ENCODE measurements at places on chromosomes 7 and 10. TPM values are rescaled to one million over a fixed set of nuclear protein-coding genes. Genes with fewer than 3 reads are reported as not detected.

DNA sequence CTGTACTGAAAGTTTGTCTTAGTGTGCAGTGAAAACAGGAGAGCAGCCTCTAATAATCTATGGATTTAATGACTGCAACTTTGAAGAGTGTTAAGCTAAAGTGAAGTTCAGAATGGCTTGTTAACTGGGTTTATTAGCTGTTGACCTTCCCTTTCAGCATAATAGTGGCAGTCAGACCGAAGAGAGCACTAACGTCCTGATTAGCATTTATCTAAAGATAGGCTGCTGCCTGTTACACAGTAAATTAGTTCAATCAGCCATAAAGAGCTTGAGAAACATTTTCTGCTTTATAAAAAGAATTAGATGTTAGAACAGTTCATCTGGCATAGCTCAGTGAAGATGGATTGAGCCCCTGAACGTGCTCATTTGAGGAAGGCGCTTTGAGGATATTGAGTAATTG, 433.0 kb downstream of the AUTS2 start:
- H3K27ac ChIP-seq, result no peak overlapping the region
- no peak for DNase-seq
- H3K4me3 ChIP-seq, result no peak overlapping the region
- no peaks in the 10 kb centered on the region for H3K27me3 ChIP-seq
- no peaks in the 10 kb centered on the region for H3K36me3 ChIP-seq

The CACNA2D1 gene
- 9.8 TPM for total RNA-seq

The WEE2 gene
- total RNA-seq, result not detected

- H3K4me3 ChIP-seq, result no peak overlapping the region
- no peak for DNase-seq
- H3K27me3 ChIP-seq, result peaks cover 46% of the 10 kb centered on the region
- no peaks in the 10 kb centered on the region for H3K4me1 ChIP-seq
- H3K36me3 ChIP-seq, result no peaks in the 10 kb centered on the region
- H3K27ac ChIP-seq, result no peak overlapping the region
Measured at GRCh38 chr7:28433699-28434219, 21.4 kb downstream of the CREB5 start.

DNA sequence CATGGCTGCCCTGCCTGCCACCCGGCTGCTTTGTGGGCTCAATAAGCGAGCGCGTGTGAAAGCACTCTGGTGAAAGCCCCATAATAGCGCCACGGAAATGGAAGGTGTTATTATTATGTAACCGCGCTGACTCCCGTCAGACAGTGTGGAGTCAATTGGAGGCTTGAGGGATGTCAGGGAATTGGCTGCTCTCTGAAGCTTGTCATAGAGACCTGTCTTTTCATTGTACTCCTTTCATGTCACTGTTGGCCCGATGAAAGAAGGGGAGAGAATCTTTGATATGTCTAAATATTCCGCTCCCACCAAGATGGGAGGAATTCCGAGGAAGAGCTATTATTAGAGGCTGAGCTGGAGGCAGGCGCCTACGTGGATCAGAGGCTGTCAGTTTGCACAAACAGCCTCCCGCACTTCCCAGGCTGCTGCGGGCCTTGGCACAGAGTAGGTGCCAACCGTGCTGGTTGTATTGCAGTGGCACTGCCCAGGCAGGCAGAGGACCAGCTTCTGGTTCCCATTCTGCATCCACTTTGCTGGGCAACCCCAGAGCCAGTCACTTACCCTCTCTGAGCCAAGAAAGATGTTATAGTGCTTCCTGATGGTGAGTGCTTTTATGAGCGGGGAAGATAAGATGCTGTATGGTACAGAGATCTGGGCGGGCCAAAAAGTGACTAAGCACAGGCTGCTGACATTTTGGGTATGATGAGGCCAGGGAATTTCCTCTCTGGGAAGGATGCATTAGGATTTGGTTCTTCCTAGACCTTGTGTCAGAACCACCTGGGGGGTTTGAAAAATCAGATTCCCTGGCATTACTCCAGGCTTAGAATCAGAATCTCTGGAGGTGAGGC, 151.4 kb downstream of the RPS24 start:
- no peak overlapping the region for H3K4me3 ChIP-seq
- H3K27ac ChIP-seq, result no peak overlapping the region
- H3K36me3 ChIP-seq, result no peaks in the 10 kb centered on the region
- H3K4me1 ChIP-seq, result no peaks in the 10 kb centered on the region
- DNase-seq, result no peak

The HOXA7 gene
- not detected for total RNA-seq

DNA sequence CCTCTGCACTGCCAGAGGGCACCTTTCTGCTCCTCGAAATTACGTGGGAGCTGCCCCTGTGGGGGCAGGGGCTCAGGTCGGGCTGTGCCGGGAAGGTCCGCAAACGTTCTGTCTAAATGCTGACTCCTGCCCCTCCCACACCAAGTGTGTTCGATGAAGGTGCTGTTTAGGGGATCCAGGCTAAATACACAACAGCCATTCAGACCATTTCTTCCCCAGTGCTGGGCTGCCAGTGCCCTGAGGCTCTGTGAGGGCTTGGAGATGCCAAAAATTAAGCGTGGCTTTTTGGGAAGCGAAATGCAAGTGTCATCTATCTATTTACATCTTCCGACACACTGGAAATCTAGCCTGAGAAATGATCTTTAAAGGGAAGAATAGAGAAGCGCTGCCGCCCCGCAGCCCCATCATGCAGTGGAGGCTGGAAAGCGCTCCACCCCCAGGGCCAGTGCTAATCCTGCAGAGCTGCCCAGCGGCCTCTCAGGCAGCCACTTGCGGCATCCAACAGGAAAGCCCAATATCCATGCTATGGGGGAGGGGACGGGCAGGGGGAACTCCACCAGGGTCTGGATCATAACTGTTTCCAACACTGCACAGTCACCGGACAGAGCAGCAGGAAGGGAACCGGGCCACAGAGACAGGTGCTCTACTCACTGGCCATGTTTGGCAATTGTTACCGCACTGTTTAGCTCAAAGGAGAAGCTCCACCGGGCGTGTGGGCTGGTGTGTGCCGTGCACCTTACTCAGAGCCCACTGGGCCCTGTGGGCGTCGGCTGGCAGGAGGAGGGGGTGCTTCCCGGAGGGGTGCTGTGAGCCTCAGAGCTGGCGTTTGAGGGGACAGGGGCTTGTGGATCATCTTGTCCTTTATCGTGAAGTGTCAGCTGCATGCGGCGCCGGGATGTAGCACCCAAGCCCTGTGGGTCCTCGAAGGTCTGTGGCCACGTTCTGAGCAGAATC, 205.5 kb downstream of the DNAJB6 start:
- no peaks in the 10 kb centered on the region for H3K27me3 ChIP-seq
- no peak for DNase-seq
- no peaks in the 10 kb centered on the region for H3K4me1 ChIP-seq
- H3K36me3 ChIP-seq, result no peaks in the 10 kb centered on the region

The VSIR gene
- 34.9 TPM for total RNA-seq

DNA sequence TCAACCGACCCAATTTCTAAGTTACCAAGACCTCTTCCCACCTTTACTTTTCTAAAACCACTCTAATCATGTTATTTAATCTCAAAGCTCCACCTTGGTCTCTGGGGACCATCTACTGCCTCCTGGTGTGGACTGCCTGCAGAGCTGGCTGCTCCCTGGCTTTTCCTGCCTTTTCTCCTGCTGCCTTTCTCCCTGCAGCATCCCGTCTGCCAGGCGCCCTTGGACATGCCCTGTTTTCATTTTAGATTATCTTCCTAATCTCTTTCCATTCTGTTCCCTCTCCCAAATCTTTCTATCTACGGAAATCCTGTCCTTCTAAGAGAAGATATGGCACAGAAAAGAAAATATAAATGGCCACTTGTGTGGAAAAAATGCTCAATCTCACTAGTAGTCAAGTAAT, 23.1 kb downstream of the TCAF1 start:
- H3K27ac ChIP-seq, result no peak overlapping the region
- H3K27me3 ChIP-seq, result no peaks in the 10 kb centered on the region
- DNase-seq, result no peak
- H3K36me3 ChIP-seq, result no peaks in the 10 kb centered on the region

The SPDYE5 gene
- total RNA-seq, result not detected

The SLC26A3 gene
- total RNA-seq, result 0.36 TPM

DNA sequence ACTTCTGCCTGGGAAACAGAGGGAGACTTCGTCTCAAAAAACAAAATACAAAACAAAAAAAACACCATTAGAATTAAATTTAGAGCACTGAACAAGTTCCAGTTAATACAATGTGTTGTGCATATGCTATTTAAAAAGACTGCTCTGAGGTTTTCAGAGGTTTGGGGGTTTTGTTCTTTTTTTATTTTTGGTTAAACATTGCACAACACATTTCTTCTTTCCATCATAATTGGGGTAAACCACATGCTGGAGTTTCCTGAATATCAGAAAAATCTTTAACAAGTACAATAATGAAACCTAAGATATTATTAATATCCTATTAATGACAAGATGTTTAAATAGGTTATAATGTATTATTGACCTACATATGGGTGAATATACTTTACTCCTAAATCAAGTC, 26.3 kb downstream of the IGF2BP3 start:
- H3K27me3 ChIP-seq, result no peaks in the 10 kb centered on the region
- no peaks in the 10 kb centered on the region for H3K36me3 ChIP-seq
- no peak overlapping the region for H3K4me3 ChIP-seq
- peaks cover 3% of the 10 kb centered on the region for H3K4me1 ChIP-seq
- DNase-seq, result no peak
- no peak overlapping the region for H3K27ac ChIP-seq

DNA sequence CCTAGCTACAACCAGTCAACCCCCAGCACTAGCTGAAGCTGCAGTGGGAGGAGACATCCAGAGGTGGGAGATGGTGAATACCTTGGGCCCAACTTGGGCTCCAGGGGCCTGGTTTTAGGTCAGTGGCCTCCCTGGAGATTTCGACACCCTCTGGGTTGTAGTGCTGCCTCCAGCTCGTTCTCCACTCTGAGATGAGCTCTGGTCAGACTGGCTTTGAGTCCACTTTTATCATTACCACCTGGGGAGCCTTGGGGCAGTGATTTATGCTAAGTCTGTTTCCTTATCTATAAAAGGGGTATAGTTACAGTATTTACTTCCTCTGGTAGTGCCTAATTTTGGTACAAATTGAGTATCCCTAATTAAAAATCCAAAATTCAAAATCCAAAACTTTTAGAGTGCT, 22.8 kb downstream of the PPIA start:
- no peaks in the 10 kb centered on the region for H3K27me3 ChIP-seq
- H3K36me3 ChIP-seq, result no peaks in the 10 kb centered on the region
- no peak overlapping the region for H3K4me3 ChIP-seq
- no peak overlapping the region for H3K27ac ChIP-seq

DNA sequence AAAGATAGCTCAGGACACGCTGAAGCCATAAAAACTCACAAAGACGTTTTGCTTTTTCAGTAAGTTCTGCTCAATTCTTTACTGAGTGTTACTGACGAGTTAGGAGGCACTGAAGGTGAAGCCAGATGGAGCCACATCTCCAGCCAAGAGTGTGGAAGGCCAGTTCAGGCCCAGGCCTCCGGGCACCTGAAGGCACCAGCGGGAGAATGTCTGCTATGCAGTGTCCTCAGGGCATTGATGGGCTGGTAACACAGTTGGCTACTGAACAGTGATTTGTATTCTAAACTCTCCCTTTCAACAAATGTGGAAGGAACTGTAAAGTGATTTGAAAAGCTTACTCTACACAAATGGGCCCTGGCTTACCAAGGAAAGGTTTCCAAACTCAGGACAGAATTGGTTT, 64.8 kb upstream of the SVIL start:
- DNase-seq, result no peak
- no peaks in the 10 kb centered on the region for H3K36me3 ChIP-seq
- no peaks in the 10 kb centered on the region for H3K27me3 ChIP-seq
- no peak overlapping the region for H3K4me3 ChIP-seq

DNA sequence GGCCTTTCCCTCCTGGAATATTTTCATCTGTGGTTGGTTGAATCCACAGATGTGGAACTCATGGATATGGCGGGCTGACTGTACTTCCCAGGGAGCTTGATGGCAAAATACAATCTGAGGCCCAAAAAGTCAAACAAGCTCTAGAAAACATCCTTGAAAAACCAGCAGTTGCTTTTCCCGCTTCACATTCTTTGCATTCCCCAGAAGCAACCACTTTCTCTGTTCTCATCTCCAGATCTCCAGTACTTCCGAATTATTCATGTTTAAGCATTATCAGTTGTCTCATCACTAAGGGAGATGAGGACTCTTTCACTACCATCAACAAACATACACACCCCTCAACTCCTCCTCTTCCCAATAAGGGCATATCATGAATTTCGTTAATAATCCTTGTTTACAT, 55.3 kb downstream of the KIF5B start:
- no peaks in the 10 kb centered on the region for H3K27me3 ChIP-seq
- DNase-seq, result no peak
- no peaks in the 10 kb centered on the region for H3K36me3 ChIP-seq
- H3K4me1 ChIP-seq, result peaks cover 7% of the 10 kb centered on the region
- H3K27ac ChIP-seq, result no peak overlapping the region

The TMEM72 gene
- total RNA-seq, result not detected

- no peak overlapping the region for H3K27ac ChIP-seq
- no peaks in the 10 kb centered on the region for H3K36me3 ChIP-seq
- peaks cover 36% of the 10 kb centered on the region for H3K27me3 ChIP-seq
- no peaks in the 10 kb centered on the region for H3K4me1 ChIP-seq
- no peak overlapping the region for H3K4me3 ChIP-seq
- DNase-seq, result no peak
Measured at GRCh38 chr10:118594392-118595063, 920 bp downstream of the PRLHR start.

- no peak overlapping the region for H3K27ac ChIP-seq
- DNase-seq, result no peak
- no peaks in the 10 kb centered on the region for H3K27me3 ChIP-seq
- no peaks in the 10 kb centered on the region for H3K36me3 ChIP-seq
Measured at GRCh38 chr10:5589661-5590511, 65.1 kb downstream of the CALML3 start.

GRCh38 chr7:14698239-14698638, 204.3 kb downstream of the DGKB start:
- H3K4me3 ChIP-seq, result no peak overlapping the region
- H3K27ac ChIP-seq, result no peak overlapping the region
- no peaks in the 10 kb centered on the region for H3K4me1 ChIP-seq

DNA sequence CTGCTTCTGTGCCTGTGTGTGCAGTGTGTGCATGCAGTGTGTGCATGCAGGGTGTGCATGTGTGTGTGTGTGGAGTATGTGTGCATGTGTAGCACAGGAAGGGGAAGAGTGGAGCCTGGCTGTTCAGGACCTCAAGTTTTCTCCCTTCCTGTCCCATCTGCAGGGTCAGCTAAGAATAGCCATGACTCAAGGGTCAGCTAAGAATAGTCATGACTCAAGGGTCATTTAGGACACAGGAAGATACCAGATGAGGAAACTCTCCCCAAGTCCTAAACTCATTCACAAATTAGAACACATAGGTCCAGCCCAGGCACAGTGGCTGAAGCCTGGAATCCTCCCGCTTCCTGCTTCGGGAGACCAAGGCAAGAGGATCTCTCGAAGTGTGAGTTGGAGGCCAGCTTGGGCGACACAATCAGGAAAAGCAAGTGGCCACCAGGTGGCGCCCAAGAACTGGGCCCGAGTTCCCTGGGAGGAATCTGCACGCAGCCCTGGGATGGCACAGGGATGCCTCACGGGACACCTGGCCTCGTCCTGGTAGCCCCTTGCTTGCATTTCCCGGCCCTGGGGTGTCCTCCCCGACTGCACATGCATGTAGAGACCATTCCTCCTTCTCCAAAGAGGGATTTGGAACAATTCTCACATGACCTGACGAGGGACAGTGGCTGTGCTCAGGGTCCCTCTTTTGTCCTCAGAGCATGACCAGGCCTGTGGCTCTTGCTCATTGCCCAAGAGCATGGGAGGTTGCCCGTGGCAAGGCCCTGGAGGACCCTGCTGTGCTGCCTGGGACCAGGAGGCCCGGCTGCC, 21.4 kb upstream of the VOPP1 start:
- no peaks in the 10 kb centered on the region for H3K4me1 ChIP-seq
- no peaks in the 10 kb centered on the region for H3K36me3 ChIP-seq

- peak overlapping the region; percentile 5 for H3K4me3 ChIP-seq
- H3K27ac ChIP-seq, result no peak overlapping the region
- H3K4me1 ChIP-seq, result no peaks in the 10 kb centered on the region
- no peak for DNase-seq
Measured at GRCh38 chr10:49610458-49611165, 502 bp downstream of the SLC18A3 start.

Measured in Panc1 (cell line).